ENCODE measurements at places on chromosomes 7 and 10. TPM values are rescaled to one million over a fixed set of nuclear protein-coding genes. Genes with fewer than 3 reads are reported as not detected.

GRCh38 chr10:88553116-88553752, 29.9 kb downstream of the RNLS start:
- H3K27me3 ChIP-seq: no peaks in the 10 kb centered on the region
- H3K27ac ChIP-seq: no peak overlapping the region
- DNase-seq: no peak

- H3K36me3 ChIP-seq: no peaks in the 10 kb centered on the region
- peak overlapping the region; percentile 92 for H3K27ac ChIP-seq
- H3K27me3 ChIP-seq: no peaks in the 10 kb centered on the region
- DNase-seq: peak; percentile 25
- H3K4me1 ChIP-seq: peaks cover 22% of the 10 kb centered on the region
- H3K4me3 ChIP-seq: no peak overlapping the region
Observed at GRCh38 chr7:26365077-26365900, 73.6 kb downstream of the SNX10 start.

DNA sequence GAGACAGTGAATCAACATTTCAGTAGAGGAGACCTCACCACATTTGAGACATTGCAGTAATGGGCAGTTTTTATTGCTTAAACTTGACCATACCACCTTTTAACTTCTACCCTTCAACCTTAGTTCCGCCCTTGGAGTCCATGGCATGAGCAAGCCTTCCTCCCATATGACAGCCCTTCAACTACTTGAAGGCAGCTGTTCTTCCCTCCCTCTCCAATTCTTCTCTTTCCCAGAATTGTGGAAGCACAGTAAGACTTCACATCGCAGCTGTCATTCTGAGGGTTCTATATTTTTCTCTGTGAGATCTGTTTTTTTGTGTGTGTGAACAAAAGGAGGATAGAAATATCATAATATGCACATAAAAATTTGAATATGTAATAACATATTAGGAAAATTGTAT, 2.2 kb upstream of the TSPAN12 start:
- peaks cover 14% of the 10 kb centered on the region for H3K4me1 ChIP-seq
- DNase-seq: no peak
- H3K4me3 ChIP-seq: peak overlapping the region; percentile 25
- H3K27ac ChIP-seq: peak overlapping the region; percentile 67
- peaks cover under 1% of the 10 kb centered on the region for H3K36me3 ChIP-seq

- H3K36me3 ChIP-seq: no peaks in the 10 kb centered on the region
- no peak overlapping the region for H3K27ac ChIP-seq
- H3K4me1 ChIP-seq: peaks cover 20% of the 10 kb centered on the region
- H3K4me3 ChIP-seq: no peak overlapping the region
Observed at GRCh38 chr7:69782917-69783684, 184.8 kb downstream of the AUTS2 start.

DNA sequence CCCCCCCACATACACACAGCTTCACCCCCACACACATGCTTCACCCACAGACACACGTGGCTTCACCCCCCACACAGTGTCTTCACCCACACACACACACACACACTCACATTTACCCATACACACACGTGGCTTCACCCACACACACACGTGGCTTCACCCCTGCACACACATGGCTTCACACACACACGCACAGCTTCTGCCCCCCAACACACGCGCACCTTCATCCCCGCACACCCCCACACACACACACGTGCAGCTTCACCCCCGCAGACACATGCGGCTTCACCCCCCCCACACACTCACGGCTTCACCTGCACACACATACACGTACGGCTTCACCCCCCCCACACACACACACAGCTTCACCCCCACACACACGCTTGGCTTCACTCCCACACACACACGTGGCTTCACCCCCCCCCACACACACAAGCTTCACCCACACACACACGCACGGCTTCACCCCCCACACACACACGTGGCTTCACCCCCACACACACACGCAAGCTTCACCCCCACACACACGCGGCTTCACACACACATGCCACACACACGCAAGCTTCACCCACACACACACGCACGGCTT, 82.4 kb downstream of the NKX6-2 start:
- no peak for DNase-seq
- no peak overlapping the region for H3K4me3 ChIP-seq
- no peak overlapping the region for H3K27ac ChIP-seq
- H3K36me3 ChIP-seq: peaks cover 43% of the 10 kb centered on the region
- peaks cover under 1% of the 10 kb centered on the region for H3K27me3 ChIP-seq

DNA sequence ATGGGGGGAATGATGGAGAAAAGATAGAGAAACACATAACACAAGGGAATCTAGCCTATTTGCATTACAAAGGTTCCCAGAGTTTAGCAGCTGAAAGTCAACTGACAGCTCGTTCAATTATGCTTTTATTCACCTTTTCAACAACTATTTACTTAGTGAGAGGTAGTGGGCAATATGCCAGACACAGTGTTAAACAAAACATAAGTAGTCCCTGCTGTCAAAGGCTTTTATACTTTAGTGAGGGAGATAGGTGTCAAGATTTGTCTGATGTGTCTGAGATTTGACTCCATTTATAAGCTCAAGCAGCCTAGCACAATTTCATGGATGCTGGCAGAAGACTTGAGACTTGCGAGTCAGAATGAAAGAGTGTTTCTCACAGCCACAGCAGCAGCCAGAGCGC, 549.0 kb upstream of the VSTM2A start:
- no peak overlapping the region for H3K27ac ChIP-seq
- H3K36me3 ChIP-seq: no peaks in the 10 kb centered on the region
- H3K27me3 ChIP-seq: no peaks in the 10 kb centered on the region
- no peaks in the 10 kb centered on the region for H3K4me1 ChIP-seq
- DNase-seq: no peak

GRCh38 chr10:6716516-6716915, 136.4 kb upstream of the PRKCQ start:
- H3K27me3 ChIP-seq: peaks cover 18% of the 10 kb centered on the region
- no peak for DNase-seq
- H3K36me3 ChIP-seq: no peaks in the 10 kb centered on the region
- peaks cover 5% of the 10 kb centered on the region for H3K4me1 ChIP-seq

DNA sequence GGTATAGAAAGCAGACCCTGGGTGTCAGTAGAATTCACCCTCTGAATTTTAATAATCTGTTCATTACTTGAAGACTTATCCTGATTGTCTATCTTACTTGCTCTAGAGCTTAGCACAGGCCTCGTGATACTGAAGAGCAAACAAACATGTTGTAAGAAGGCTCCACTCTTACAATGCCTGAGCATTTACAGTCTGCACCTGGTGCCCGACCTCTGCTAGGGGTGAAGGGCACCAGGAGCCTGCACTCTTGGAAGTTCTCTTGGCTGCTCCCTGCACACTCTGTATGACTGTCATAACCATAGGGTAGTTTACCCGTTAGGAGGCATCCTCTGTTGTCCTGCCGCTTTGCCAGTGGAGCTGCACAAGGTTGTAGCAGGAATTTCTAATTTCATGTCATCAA, 91.3 kb upstream of the NPY start:
- DNase-seq: no peak
- H3K4me3 ChIP-seq: no peak overlapping the region
- no peaks in the 10 kb centered on the region for H3K27me3 ChIP-seq

DNA sequence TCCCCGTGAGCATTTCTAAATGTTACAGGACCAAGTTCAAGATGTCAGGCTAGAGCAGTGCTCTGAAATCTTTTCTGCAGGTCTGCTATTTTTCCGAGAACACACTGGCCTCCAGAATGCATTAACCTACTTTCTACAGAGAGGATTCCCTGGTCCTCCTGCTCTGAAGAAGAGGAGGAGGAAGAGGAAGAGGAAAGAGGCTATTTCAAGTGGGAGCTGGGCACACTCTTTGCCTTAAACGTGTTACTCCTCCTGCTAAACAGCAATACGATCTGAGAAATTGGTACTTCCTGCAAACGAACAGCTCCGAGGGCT, 157.4 kb downstream of the FRMD4A start:
- H3K36me3 ChIP-seq: no peaks in the 10 kb centered on the region
- peaks cover 15% of the 10 kb centered on the region for H3K4me1 ChIP-seq
- no peak for DNase-seq
- peak overlapping the region; percentile 83 for H3K4me3 ChIP-seq
- no peak overlapping the region for H3K27ac ChIP-seq

GRCh38 chr10:132986076-132986475, 43.7 kb upstream of the CFAP46 start:
- H3K27ac ChIP-seq: no peak overlapping the region
- no peaks in the 10 kb centered on the region for H3K4me1 ChIP-seq
- no peaks in the 10 kb centered on the region for H3K36me3 ChIP-seq
- no peak for DNase-seq

- H3K4me3 ChIP-seq: no peak overlapping the region
- no peak for DNase-seq
- no peaks in the 10 kb centered on the region for H3K36me3 ChIP-seq
- no peaks in the 10 kb centered on the region for H3K27me3 ChIP-seq
- peaks cover 51% of the 10 kb centered on the region for H3K4me1 ChIP-seq
Observed at GRCh38 chr7:80922253-80923049, 3.6 kb upstream of the SEMA3C start.

GRCh38 chr7:131530137-131530536, 26.3 kb downstream of the PODXL start:
- H3K4me1 ChIP-seq: no peaks in the 10 kb centered on the region
- H3K36me3 ChIP-seq: no peaks in the 10 kb centered on the region
- no peak for DNase-seq
- no peaks in the 10 kb centered on the region for H3K27me3 ChIP-seq

- H3K27me3 ChIP-seq: peaks cover 3% of the 10 kb centered on the region
- no peak for DNase-seq
- no peaks in the 10 kb centered on the region for H3K36me3 ChIP-seq
- H3K4me3 ChIP-seq: no peak overlapping the region
- no peaks in the 10 kb centered on the region for H3K4me1 ChIP-seq
- H3K27ac ChIP-seq: no peak overlapping the region
Observed at GRCh38 chr10:127797339-127797738, 60.4 kb downstream of the FOXI2 start.

- H3K27me3 ChIP-seq: peaks cover 31% of the 10 kb centered on the region
- H3K4me3 ChIP-seq: no peak overlapping the region
- H3K4me1 ChIP-seq: peaks cover 2% of the 10 kb centered on the region
Observed at GRCh38 chr7:128703609-128704241, 31.6 kb downstream of the GARIN1A start.

- no peak overlapping the region for H3K4me3 ChIP-seq
- no peak overlapping the region for H3K27ac ChIP-seq
- H3K27me3 ChIP-seq: no peaks in the 10 kb centered on the region
Observed at GRCh38 chr10:4371691-4372295, 454.2 kb upstream of the AKR1E2 start.

GRCh38 chr10:73827346-73828089, 16.1 kb upstream of the NDST2 start:
- H3K36me3 ChIP-seq: peaks cover 7% of the 10 kb centered on the region
- peaks cover 3% of the 10 kb centered on the region for H3K4me1 ChIP-seq
- DNase-seq: no peak
- no peak overlapping the region for H3K27ac ChIP-seq
- no peak overlapping the region for H3K4me3 ChIP-seq

DNA sequence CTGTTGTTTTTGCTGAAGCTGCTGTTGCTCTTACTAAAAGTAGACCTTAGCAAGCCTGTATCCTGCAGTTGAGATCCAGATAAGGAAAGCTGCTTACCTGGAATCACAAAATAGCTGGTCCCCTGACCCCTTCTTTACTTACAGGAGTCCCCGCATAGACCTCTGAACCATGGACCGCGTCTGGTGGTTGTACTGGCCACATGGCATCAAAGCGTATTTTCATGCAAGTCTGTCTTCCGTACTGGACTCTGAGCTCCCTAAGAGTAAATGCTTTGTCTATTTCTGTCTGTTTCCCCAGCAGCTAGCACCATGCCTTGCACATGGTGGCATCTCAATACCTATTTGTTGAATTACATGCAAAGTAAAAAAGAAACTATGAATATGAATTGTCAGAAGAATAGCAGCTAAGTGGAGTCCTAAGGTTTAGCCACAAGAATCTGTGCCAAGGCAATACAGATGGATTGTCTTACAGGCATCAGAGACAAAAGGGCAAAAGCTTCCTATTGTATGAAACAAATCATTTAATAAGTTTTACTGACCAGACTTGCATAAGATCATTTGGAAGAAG, 159.2 kb downstream of the PAXIP1 start:
- no peak overlapping the region for H3K27ac ChIP-seq
- DNase-seq: no peak
- H3K4me3 ChIP-seq: no peak overlapping the region
- H3K36me3 ChIP-seq: no peaks in the 10 kb centered on the region
- peaks cover 23% of the 10 kb centered on the region for H3K4me1 ChIP-seq

GRCh38 chr10:125840955-125841354, 17.6 kb downstream of the BCCIP start:
- no peaks in the 10 kb centered on the region for H3K27me3 ChIP-seq
- H3K27ac ChIP-seq: no peak overlapping the region
- peaks cover 14% of the 10 kb centered on the region for H3K36me3 ChIP-seq
- H3K4me1 ChIP-seq: no peaks in the 10 kb centered on the region

DNA sequence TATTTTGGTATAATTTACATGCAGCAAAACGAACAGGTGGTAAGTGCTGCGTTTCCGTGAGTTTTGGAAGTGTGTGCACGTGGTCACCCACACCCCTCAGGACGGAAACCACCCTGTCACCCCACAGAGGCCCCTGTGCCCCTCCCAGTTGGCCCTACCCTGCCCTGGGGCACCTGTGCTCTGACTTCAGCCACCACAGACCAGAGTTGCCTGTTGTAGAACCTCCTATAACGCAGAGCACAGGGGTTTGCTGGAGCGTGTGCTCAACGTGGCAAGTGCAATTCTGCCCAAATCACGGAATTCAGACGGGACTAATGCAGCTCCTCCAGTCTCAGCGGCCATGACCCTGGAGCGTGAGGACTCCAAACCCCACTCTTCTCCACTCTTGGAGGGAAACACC, 9.6 kb upstream of the CFAP46 start:
- peaks cover 10% of the 10 kb centered on the region for H3K4me1 ChIP-seq
- no peak overlapping the region for H3K27ac ChIP-seq
- no peak for DNase-seq
- H3K36me3 ChIP-seq: no peaks in the 10 kb centered on the region
- peaks cover 55% of the 10 kb centered on the region for H3K27me3 ChIP-seq

- peaks cover 5% of the 10 kb centered on the region for H3K27me3 ChIP-seq
- no peaks in the 10 kb centered on the region for H3K36me3 ChIP-seq
- peaks cover 3% of the 10 kb centered on the region for H3K4me1 ChIP-seq
- DNase-seq: no peak
Observed at GRCh38 chr7:108660465-108660864, 90.8 kb downstream of the DNAJB9 start.

DNA sequence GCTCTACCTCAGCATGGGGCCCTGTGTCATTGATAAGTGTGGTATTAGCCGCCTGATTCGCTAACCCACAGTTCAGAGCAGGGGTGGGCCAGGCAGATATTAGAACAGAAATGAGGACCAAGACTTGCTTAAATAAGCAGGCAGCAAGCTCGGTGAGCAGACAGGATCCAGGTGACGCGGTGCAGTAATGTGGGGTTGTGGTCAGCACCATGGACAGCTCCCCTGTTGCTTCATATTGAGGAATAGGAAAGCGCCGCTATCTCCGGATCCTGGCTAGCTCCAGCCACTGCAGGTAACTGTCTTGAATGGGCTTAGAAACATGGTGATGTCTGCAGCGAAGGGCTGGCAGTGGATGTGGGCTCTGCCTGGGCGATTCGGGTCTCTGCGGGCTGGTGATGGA, 51.3 kb upstream of the GPR26 start:
- H3K4me1 ChIP-seq: no peaks in the 10 kb centered on the region
- H3K4me3 ChIP-seq: no peak overlapping the region
- peaks cover 24% of the 10 kb centered on the region for H3K27me3 ChIP-seq
- H3K36me3 ChIP-seq: no peaks in the 10 kb centered on the region
- no peak overlapping the region for H3K27ac ChIP-seq

Gene SDK1
- 39.6 TPM for total RNA-seq

Gene VSTM4
- total RNA-seq: 0.40 TPM

Gene ADCY1
- 11.3 TPM for total RNA-seq

Gene BTBD16
- total RNA-seq: not detected

Gene SORCS1
- 13.6 TPM for total RNA-seq

Gene INA
- total RNA-seq: 6.2 TPM

Gene IL6
- not detected for total RNA-seq

Gene PRSS2
- 5.3 TPM for total RNA-seq

Measured in progenitor cell of endocrine pancreas (in vitro differentiated cells).